ENCODE measurements at places on chromosomes 3 and 15. TPM values are rescaled to one million over a fixed set of nuclear protein-coding genes. Genes with fewer than 3 reads are reported as not detected.

- H3K4me1 ChIP-seq, result no peaks in the 10 kb centered on the region
- H3K27me3 ChIP-seq, result peaks cover 21% of the 10 kb centered on the region
- no peak overlapping the region for H3K27ac ChIP-seq
- no peak for DNase-seq
Measured at GRCh38 chr15:77798847-77799246, 166.1 kb upstream of the LINGO1 start.

- no peaks in the 10 kb centered on the region for H3K27me3 ChIP-seq
- no peak overlapping the region for H3K4me3 ChIP-seq
Measured at GRCh38 chr3:42088803-42089530, 2.2 kb upstream of the TRAK1 start.

DNA sequence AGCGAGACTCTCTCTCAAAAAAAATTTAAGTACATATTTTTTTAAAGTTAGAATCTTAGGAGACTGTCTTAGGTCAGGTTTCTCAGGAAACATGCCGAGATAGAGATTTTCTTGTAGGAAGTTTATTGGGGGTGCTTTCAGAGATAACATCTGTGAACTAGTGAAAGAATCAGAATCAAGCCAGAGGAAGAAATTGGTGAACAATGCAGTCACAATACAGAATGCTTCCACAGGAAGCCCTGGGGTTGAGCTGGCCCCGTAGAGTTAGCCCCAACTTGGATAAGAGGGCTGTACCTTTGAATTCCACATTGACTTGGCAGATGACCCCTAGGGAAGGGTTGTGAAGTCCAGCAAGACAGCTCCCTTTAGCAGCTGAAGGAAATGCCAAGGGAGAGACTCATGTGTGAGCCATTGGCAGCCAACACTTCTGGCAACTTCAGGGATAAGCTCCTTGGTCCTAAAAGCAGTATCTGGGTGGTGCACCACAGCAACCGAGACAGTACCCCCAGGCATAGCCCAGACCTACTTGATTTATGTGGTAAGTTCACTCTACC lies 7.1 kb upstream of the PLCB2 start:
- H3K36me3 ChIP-seq, result no peaks in the 10 kb centered on the region
- peaks cover 10% of the 10 kb centered on the region for H3K27me3 ChIP-seq
- H3K4me1 ChIP-seq, result peaks cover 12% of the 10 kb centered on the region
- no peak for DNase-seq

DNA sequence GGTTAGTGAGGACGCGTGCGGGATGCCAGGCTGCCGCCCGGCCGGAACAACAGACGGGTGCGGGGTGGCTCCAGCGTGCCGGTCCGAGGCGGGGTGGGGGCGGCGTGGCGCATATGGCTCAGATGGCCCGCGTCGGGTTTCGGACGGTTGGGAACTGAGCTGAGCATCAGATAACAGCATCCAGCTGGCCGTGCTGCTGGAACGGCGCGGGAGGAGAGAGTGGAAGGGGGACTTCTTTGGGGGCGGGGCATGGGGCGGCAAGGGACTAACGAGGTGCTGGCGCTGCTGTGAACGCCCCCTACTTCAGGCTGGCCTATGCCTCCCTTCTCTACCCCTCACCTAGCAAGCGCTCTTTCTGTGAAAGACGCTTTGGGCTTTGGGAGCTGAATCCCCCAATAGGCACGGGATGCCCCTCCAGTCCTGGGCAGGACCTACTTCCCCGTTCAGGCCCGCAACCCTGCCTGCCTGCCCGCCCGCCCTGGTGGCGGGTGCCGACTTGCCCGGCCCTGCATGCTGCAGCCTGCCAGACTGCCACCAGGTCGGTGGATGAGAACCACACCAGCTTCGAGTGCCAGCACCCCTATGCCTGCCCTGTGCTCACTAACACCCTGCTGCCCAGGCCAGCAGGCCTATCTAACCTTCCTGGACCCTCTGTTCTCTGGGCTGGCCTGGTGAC lies 542 bp downstream of the INKA1 start:
- peaks cover 54% of the 10 kb centered on the region for H3K4me1 ChIP-seq
- DNase-seq, result no peak
- peak overlapping the region; percentile 86 for H3K4me3 ChIP-seq

The DNAJA4 gene
- total RNA-seq, result not detected

The MYO5C gene
- 2.7 TPM for total RNA-seq

GRCh38 chr15:64014995-64015394 lies 31.3 kb downstream of the DAPK2 start:
- no peaks in the 10 kb centered on the region for H3K27me3 ChIP-seq
- no peak overlapping the region for H3K27ac ChIP-seq
- no peak overlapping the region for H3K4me3 ChIP-seq

DNA sequence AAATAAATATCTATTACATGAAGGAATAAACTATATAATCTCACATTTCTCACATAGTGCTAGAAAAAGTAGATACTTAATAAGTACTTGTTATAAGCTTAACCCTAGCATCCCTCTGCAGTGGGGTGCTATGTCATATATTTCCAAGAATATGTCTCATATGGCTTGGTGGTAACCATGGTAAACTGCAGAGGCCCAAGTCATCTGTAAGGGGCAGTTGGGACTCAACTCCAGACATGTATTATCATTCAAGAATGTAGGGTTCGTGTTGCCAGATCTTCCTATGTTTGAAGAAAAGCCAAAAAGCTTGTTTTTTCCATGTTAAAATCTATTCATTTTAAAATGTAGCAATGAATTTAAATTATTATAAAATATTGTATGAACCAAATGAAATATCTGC lies 46.2 kb downstream of the ZNF385D start:
- H3K27ac ChIP-seq, result no peak overlapping the region
- H3K36me3 ChIP-seq, result no peaks in the 10 kb centered on the region
- DNase-seq, result no peak
- H3K4me1 ChIP-seq, result no peaks in the 10 kb centered on the region
- H3K27me3 ChIP-seq, result peaks cover 7% of the 10 kb centered on the region

DNA sequence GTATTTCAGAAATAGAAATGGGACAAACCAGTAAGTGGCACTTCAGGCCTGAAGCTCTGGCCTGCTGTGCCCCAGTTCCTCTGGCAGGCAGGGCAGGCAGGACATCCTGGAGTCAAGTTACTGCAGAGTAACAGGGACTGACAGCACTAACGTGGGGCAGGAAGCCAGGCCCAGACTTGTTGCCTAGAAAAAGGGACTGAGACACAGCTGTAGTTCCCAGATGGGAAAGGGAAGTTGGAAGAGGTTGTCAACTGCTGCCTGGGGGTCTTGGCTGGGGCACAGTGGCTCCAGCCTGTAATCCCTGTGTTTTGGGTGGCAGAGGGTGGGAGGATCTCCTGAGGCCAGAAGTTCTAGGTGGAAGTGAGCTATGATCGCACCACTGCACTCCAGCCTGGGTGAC lies 171.9 kb downstream of the FMN1 start:
- no peak for DNase-seq
- peak overlapping the region; percentile 27 for H3K4me3 ChIP-seq
- no peaks in the 10 kb centered on the region for H3K27me3 ChIP-seq
- peak overlapping the region; percentile 89 for H3K27ac ChIP-seq

DNA sequence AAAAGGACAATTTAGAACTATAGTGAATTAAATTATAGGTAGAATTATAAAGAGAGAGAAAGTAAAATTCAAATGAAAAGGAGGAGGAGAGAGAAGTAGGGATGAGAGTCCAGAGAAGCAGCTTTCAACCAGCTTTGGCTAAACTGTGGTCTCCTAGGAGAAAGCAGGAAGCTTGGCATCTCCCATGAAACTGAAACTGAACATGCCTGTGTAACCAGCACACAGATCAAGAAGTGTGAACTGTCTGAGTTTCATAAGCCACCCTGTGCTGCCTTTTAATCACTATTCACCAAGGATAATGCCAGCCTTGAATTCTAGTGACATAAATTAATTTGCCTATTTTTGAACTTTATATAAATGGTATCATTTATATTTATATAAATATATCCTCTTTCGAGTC lies 128.5 kb downstream of the MYRIP start:
- peaks cover 8% of the 10 kb centered on the region for H3K27me3 ChIP-seq
- H3K4me1 ChIP-seq, result no peaks in the 10 kb centered on the region
- no peak overlapping the region for H3K4me3 ChIP-seq

The TF gene
- total RNA-seq, result 1.9 TPM

GRCh38 chr3:155682426-155683343 lies 62.2 kb downstream of the PLCH1 start:
- peaks cover 34% of the 10 kb centered on the region for H3K27me3 ChIP-seq
- no peaks in the 10 kb centered on the region for H3K4me1 ChIP-seq
- no peak overlapping the region for H3K4me3 ChIP-seq
- H3K27ac ChIP-seq, result no peak overlapping the region
- no peak for DNase-seq

- H3K27ac ChIP-seq, result no peak overlapping the region
- DNase-seq, result no peak
- H3K36me3 ChIP-seq, result no peaks in the 10 kb centered on the region
- peaks cover 6% of the 10 kb centered on the region for H3K27me3 ChIP-seq
Measured at GRCh38 chr3:15356176-15356575, 23.8 kb upstream of the SH3BP5 start.

The TMIE gene
- total RNA-seq, result not detected

The PTH1R gene
- 12.9 TPM for total RNA-seq

The THSD4 gene
- total RNA-seq, result 4.5 TPM

DNA sequence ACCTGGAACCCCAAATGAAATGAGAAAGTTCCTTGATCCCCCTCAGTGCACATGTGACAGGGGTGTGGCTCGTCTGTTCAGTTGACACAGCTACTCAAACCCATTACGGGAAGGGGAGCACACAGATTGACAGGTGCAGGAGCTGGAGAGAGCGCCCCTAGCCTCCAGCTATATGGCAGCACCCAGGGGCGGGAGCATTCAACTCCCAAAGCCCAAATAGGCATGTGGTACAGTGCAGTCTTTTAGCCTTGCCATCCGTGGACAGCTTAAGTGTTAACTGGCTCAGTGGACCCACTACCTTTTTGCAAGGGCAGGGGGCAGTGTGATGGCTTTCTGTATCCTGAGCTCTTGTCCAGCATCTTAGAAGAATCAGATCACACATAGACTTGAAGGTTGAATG lies 1374.2 kb upstream of the ALCAM start:
- no peak overlapping the region for H3K4me3 ChIP-seq
- H3K27me3 ChIP-seq, result peaks cover 11% of the 10 kb centered on the region
- no peaks in the 10 kb centered on the region for H3K36me3 ChIP-seq
- no peaks in the 10 kb centered on the region for H3K4me1 ChIP-seq
- DNase-seq, result no peak
- no peak overlapping the region for H3K27ac ChIP-seq
